ENCODE measurements at places on chromosomes 7 and 10.
A peak's percentile ranks its signal among the peaks of the same experiment; 100 is the strongest.

- DNase-seq = no peak
These were observed 690.5 kb upstream of the LRRN3 start for GRCh38 chr7:110400411-110400810.

GRCh38 chr10:78134773-78135306 lies 101.2 kb downstream of the RPS24 start:
- DNase-seq = no peak

DNA sequence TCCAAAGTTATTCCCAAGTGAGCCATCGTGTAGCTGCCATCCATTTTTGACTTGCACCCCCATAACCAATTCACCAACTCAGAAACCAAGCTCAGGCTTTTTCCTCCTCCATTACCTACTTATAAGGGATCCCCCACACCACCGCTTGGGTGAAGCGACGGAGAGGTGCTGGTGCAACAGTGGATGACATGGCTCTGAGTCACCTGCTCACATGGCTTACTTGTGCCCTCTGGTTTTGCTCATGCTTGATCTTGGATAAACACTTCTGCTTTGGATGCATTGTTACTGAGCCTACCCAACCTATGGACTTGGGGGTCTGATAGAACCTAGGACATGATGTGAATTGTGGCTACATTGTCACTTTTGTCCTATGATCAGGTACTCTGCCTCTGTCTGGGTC lies 12.0 kb upstream of the AKR1B1 start:
- DNase-seq = no peak

DNA sequence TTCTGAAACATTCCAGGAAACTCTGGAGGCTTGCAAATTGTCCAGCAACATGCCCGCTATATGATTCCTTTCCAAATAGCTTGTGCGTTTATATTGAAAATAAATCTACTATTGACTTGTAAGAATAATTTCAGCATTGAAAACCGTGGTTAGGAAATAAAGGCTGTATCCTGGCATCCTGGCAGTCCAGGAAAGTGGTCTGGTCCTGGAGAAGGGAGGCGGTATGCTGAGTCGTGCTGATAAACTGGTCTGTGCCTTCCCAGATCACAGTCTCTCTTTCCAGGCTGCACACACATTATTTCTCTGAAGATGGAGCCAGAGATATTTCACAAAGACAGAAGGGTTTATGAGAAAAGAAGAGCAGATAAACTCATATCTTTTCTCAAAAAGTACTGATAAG lies 350.1 kb upstream of the COBL start:
- DNase-seq = no peak

DNA sequence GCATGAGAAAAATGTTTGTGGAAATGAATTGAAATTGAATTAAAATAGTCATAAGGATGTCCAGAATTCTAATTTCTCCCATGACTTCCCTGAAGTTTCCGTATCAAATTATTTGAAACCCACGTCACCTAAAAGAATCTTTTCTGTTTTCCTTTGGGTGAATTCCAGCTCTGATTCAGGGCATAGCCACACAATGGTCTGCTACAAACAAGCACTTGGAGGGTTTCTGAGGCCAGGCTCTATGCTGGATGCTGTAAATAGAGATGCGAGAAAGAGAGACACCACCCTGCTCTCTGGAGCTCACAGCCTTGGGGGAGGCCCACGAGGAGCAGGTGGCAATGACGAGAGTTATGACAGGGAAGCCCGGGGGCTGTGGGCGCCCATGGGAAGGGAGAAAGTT lies 33.6 kb downstream of the GHRHR start:
- no peak for DNase-seq

- DNase-seq = peak; percentile 96
These were observed 43.2 kb upstream of the FAM20C start for GRCh38 chr7:148932-149790.

DNA sequence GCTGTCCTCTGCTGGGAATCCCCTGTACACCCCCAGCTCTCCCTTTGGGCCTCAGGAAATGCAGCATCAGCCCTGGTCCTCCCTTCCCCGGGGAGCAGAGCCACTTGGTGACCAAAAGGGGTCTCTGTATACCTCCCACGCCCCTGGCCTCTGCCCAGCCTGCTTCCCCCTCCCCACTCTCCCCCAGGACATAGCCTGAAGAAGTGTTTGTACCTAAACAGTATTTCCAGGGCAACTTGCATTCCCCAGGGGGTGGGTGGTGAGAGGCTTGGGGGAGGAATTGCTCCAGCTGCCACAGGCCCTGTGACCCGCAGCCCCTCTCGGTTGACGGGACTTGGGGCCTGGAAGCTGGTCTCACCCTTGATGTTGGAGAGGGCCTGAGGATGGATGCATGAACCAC lies 39.3 kb downstream of the TMEM270 start:
- DNase-seq = no peak

DNA sequence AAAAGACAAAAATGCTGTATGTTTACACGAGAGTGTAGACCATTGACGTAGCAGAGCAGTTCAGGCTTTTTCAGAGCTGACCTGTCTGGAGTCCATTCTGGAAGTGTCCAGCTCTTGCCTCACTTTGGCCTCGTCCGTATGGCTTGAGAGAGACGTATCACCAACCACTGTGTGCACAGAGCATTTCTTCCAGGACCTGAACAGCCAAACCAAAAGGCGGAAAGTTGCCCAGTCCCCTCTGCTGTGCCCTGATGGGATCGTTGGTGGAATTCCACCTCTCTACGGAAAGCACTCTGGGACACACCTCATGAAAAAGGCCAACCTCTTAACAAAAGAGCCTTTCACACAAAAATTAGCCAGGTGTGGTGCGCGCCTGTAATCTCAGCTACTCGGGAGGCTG lies 184.7 kb upstream of the SH2B2 start:
- no peak for DNase-seq

- DNase-seq = no peak
These were observed 194.9 kb downstream of the ETV1 start for GRCh38 chr7:13794581-13794980.

DNA sequence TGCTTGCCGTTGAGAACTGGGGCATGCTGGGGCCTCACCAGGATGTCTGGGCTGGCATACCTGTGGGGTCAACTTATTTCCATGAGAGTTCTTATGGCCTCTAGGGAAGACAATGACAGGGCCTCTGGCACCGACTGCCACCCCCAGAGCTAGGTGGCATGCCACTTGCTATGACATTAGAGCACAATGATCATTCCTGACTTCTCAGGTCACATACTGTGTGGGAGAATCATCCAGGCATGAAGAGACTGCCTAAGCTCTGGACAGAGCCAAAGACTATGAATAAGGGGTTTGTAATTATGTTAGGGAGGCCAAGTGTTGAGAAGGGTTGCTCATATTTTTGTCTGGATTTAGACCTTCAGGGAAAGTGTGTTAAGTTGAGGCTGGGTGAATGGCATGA lies 97.5 kb downstream of the PTPN20 start:
- DNase-seq = no peak

Data from AG04449 (cell line).